Dermis microvascular lymphatic vessel endothelial cell (primary cell): ENCODE measurements at places on chromosomes 7 and 10. TPM values are rescaled to one million over a fixed set of nuclear protein-coding genes. Genes with fewer than 3 reads are reported as not detected.

DNA sequence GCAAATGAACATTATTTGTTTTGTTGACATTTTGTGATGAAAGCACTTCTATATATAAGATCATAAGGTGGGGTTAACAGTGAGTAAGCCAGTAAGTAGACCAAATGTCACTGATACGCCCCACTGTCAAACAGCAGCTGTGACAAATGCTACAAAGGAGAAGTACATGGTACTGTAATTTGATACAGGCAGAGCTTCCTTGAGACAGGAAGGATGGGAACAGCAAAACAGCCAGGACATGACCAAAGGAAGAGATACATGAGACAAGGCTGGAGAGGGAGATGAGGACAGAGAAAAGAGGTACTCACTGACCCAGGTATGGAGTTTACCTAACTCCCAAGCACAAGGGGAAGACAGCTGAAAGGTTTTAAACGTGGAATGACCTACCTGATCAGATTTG is 127.0 kb downstream of the SRPK2 start:
- DNase-seq = no peak

DNA sequence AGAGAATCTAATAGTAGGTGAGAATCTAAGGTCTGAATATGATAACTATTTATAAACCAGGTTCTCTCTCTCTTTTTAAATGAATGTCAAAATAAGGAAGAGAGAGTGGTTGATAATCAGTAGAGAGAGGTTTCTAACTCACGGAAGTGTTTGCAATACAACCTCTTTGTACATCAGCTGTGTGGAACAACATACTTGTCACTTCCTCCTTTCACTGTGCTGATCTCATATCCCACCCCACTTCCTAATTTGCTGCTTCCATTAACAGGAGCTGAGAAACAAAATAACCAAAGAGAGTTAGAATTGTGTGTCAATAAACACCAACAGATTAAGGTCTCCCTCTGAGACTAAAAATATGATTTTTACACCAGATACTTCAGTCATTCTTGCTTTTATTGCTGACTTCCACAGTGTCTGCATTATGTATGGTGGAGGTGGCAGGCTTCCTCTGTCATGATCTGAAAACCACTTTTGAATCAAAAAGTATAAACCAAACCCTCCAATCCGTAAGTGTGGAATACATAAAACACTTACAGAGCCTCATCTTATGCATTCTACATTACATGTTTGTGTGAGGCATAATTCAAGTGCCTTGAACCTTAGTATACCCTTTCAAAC is 25.0 kb downstream of the CACUL1 start:
- DNase-seq = peak; percentile 75

- DNase-seq = peak; percentile 39
Observed at GRCh38 chr10:15197276-15197675, 28.8 kb upstream of the NMT2 start.

GRCh38 chr10:122587098-122587760 is 26.7 kb downstream of the DMBT1 start:
- DNase-seq = no peak

DNA sequence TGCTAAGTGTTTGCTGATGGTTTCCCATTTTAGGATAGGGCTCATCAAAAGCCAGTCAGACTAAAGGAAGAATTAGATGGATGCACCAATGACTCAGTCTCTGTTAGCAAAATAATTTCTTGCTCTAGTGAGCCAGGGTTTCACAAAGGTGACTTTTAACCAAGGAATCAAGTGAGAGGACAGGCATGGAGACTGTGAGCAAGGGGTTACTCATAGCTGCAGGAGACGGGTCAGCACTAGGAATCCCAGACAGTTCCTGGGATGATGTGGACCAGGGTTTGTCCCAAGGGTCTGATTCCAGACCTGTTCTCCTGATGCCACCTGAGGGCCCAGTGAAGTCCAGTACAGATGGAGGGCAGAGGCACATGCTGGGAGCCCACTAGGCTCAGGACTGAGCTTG is 138.1 kb downstream of the NOC3L start:
- no peak for DNase-seq

DNA sequence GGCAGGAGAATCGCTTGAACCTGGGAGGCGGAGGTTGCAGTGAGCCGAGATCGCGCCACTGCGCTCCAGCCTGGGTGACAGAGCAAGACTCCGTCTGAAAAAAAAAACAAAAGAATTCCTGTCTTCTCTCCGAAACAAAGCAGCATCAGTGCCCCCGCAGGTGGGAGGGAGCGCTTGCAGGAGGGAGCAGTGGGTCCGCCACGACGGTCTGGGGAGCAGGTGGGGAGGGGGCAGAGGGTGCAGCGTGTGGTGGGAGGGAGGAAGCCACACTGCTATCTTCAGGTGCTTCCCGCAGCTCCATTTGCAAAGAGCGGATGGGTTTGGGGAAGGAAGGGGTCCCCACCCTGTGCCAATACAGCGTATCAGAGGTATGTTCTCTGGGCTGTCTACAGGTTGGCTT is 31.7 kb downstream of the LIMK1 start:
- DNase-seq = no peak

GRCh38 chr10:3761904-3762303 is 23.1 kb downstream of the KLF6 start:
- no peak for DNase-seq

DNA sequence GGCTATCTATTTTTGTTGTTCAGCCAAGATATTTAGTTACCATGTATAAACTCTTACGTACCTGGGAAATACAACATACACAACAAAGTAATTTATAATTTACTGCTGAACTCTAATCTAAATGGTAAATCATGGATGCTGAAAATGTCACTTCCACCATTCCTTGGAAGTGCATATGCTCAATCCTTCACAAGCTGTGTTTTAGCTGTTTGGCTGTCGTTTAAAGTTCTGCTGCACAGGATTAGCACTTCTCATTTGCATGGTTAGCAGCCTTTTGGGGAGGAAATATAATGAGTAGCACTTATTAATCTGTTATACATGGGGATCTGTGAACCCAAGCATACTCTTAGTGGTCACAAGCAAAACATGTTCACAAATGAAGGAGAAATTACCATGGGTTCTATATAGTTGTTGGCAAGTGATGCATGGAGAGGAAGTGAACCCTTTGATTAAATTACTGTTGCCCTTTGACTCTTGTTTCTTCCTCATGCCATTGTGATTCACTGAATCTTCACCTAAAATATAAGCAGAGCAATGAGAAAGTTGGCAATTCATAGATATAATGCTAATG is 18.5 kb downstream of the PIK3CG start:
- DNase-seq = no peak

DNA sequence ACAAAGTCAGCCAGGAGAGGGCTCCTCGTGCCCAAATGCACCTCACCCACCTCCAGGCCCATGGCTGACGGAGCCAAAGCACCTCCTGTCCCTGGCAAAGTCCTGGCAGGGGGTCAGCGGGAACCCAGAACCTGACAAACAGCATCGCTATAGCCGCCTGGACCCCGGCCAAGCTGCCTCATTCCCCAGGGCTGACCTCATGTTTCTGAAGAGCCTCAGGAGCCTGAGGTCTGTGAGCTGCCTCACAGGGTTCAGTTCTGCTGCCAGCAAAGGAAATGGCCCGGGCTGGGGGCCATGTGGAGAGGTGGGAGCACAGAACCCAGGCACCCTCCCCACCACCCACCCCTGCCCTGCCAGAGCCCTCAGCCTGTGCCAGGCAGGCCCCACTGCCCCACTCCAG is 4.2 kb upstream of the NANOS1 start:
- peak; percentile 40 for DNase-seq

GRCh38 chr10:78802866-78803265 is 265.9 kb upstream of the ZMIZ1 start:
- DNase-seq = no peak

GALNT17 gene
- total RNA-seq = not detected in 2 replicates

VPS37D gene
- 2.7 and 3.8 TPM in 2 replicates for total RNA-seq

TWIST1 gene
- not detected in 2 replicates for total RNA-seq

OPALIN gene
- not detected in 2 replicates for total RNA-seq

OR13A1 gene
- not detected in 2 replicates for total RNA-seq

HTRA1 gene
- 60.7 and 80.4 TPM in 2 replicates for total RNA-seq
